ENCODE measurements at places on chromosomes 4 and X. TPM values are rescaled to one million over a fixed set of nuclear protein-coding genes. Genes with fewer than 3 reads are reported as not detected.

The UGT2B10 gene
- total RNA-seq = not detected

The NUDT11 gene
- 1.7 TPM for total RNA-seq

The FAM53A gene
- total RNA-seq = 21.2 TPM

GRCh38 chr4:57044996-57045395, 65.2 kb downstream of the IGFBP7 start:
- no peak for DNase-seq

DNA sequence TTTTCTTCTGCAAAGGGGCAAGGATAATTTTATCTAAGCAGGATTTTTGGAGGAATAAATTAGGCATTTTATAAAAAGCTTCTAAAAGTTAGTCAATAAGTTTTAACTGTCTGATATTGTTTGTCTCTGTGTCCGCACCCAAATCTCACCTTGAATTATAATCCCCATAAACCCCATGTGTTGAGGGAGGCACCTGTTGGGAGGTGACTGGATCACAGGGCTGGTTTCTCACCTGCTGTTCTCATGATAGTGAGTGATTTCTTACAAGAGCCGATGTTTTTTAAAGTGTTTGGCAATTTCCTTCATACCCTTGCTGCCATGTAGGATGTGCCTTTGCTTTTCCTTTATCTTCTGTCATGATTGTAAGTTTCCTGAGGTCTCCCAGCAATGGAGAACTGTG, 481.4 kb downstream of the GBA3 start:
- no peak for DNase-seq

GRCh38 chr4:32789026-32789608, 2068.9 kb downstream of the PCDH7 start:
- no peak for DNase-seq

- no peak for DNase-seq
These were observed 478.0 kb upstream of the CPEB2 start for GRCh38 chr4:14524276-14524675.

- DNase-seq = no peak
These were observed 15.4 kb upstream of the CSTF2 start for GRCh38 chrX:100804780-100805179.

- DNase-seq = peak; percentile 40
These were observed 395.4 kb downstream of the BMPR1B start for GRCh38 chr4:95153182-95153581.

DNA sequence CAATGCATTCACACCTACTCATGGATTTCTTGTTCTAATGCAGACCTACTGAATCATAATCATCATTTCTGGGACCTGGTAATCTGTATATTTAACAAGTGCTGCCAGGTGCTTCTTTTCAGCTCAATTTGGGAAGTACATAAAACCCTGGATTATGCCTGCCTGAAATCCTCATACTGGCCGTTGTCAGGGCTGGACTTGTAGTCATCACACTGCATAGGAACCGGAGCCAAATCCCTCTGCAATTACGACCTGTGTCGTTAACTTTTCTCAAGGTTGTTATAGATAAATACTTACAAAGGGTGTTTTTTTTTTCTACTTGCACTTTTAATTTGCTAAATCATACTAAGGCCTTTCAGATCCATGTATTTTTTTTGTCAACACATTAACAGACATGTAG, 294.9 kb upstream of the PRPS2 start:
- DNase-seq = no peak

DNA sequence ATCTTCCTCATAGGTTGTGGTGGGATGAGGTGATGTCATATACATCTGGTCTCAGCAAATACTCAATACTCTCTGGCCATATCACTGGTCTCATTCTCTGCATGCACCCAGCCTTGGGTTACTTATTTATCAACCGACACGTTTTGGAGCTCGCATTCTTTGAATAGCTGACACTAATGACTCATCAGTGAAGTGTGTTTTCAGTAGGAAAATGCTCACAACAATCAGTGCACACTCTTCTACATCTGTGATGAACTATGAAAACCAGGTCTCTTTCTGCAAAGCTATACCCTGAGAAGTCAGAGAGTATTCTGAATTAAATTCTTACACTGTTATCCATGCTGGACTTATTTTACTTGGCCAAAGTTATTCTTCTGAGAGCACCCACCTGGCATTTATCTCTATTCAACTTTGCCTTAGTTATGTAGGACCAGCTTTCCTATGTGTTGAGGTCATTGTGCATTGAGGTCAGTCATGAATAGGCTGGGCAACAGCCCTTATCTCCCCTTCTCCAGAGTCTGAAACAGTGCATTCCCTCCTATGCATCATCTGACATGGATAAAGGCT, 58.7 kb upstream of the DHX15 start:
- no peak for DNase-seq

DNA sequence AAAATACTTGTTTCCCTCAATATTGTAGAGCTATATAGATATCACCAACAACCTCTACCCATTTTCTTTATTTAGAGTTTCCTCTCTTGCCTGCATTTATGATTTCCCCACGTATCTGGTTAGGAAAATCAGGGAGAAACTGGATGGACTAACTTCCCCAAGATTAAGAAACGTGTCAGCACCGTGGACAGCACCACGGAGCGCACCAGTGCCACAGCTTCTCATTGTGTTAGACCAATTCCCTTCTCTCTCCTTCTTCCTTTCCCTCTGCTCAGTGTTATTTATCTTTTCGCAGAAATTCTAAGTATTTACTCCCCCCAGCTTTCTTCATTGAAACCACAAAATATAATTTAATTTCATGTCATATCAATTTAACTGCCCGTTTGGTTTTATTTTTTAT, 568.6 kb upstream of the BOD1L1 start:
- peak; percentile 43 for DNase-seq

DNA sequence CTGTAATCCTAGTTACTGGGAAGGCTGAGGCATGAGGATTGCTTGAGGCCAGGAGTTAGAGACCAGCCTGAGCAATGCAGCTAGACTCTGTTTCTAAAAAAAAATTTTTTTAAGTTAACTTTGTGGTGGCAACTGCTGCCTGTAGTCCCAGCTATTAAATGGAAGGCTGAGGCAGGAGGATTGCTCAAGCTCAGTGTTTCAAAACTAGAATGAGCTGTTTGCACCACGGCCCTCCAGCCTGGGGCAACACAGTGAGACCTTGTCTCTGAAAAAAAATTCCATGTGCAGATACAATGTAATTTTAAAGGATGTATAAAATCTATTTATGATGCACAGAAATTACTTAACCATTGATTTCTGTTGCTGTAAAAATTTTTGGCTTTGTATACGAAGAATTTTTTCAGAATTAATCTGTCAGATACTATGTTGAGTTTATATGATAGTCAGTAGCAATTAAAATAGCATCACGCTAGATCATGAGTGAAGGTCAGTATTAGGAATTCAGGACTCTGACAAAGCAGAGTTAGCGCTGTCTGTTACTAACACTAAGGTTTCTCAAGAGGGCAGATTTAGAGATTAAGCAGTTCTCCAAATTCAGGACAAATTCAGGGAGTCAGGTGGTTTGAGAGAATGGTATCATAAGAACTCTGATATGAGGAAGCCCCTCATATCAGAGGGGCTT, 8.3 kb upstream of the AGA start:
- DNase-seq = no peak

GRCh38 chrX:154779261-154779660, 16.6 kb downstream of the DKC1 start:
- no peak for DNase-seq

- no peak for DNase-seq
These were observed 26.5 kb downstream of the TFDP3 start for GRCh38 chrX:133191739-133192039.

DNA sequence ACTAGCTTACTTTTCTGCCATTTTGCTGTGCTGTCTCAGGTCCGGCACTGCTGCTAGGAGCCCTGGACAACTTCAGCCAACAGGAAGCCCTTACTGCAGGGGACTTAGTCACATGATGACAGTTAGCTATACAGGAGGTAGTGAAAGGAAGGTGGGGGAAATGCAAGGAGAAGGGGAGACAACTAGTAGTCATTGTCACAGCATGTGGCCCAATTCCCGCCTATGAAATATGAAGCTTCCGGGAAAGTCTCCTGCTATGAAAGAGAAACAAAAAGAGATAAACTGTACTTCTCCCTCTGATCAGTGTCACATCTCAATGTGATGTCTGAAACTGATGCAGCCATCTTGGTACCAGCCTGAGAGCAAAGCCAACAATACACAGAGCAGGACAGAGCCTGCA, 71.6 kb downstream of the AMELX start:
- DNase-seq = no peak

- no peak for DNase-seq
These were observed at the start of gene DCAF8L1 for GRCh38 chrX:27981349-27981748. TSS of gene DCAF8L1 (minus strand) at chrX:27981449. CDS start at chrX:27981334, 115 bp downstream.

DNA sequence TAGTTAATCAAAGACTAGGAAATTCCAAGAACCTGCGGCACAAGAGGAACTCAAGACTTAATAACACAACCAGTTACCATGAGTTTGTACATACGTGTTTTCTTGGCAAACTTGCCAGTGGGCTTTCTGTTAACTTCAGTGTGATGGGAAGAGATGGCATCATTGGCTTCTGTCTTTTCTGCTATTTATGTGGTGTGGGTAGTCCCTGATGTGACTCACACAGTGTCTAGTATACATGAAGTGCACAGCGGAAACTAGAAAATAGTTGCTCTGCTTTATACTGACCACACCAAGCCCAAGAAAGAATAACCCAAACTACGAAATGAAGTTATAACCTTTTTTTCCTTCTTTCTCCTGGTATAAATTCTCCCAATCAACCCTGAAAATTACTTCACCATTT, 24.5 kb downstream of the DAPP1 start:
- no peak for DNase-seq

GRCh38 chr4:20251031-20251795, 492 bp upstream of the SLIT2 start:
- no peak for DNase-seq

GRCh38 chr4:17468619-17469221, 43.2 kb downstream of the QDPR start:
- peak; percentile 24 for DNase-seq

DNA sequence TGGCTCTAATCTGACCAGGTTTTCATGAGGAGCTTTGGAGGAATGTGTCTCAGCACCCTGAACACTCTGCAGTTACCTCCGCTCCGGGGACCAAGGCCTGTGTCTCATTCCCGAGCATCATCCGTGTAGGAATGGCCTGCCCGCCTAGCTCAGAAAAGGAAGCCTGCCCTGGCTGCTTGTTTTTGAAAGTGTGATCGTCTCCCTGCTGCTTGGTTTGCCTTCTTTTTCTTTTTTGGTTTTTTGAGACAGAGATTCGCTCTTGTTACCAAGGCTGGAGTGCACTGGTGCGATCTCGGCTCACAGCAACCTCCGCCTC, 73.3 kb downstream of the CRLF2 start:
- no peak for DNase-seq

- DNase-seq = no peak
These were observed 682.3 kb downstream of the TRIML1 start for GRCh38 chr4:188821500-188821899.
